ENCODE measurements at places on chromosomes 7 and 10.

DNA sequence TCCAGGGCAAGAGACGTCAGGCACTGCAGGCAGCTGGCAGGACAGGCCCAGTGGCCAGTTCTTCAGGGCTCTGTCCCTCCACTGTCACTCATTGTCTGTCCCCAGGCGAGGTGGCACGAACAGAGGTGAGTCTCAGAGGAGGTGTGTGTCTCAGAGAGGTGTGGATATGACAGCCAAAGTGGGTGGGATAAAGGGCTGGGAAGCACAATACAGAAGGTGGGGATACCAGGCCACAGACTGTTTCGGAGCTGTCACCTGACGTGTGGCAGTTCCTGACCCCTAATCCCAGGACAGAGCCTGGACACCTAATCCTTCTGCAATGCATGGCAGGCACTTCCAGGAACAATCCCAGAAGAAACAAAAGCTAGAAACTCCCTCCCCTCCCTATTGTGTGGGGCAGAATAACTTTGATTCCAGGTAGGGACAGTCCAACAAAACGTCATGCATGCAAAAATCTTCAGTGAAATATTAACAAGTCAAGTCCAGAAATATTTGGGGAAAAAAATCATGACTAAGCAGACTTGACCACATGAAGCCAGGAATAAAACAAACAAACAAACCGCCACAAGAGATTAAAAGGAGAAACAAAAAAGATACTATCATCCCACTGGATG is 11.6 kb downstream of the KLRG2 start:
- no peak for DNase-seq

DNA sequence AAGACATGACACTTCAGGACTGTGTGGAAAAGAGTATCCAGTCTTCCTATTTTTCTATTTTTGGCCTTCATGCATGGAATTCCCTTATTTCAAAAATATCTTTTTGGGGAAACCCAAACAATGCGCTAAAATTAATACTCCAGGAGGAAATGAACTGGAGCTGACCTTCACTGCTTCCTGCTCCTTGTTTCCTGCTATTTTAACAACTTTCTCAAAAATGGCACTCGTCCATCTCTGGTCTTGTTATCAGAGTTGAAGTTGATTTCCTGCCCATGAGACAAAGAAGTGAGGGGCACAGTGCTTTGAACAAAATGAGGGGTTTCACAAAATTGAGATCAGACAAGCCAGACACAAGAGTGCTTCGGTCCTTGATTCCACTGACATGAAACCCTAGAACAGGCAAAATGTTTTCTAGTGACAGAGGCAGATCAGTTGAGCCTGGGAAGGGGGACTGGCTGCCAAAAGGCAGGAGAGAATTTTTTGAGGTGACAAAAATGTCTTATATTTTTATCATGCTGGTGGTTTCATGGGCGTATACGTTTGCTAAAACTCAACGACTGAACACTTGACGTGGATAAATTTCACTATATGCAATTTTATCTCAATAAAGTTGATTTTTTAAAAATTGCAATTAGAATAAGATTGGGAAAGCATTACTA is 193.2 kb downstream of the CREB5 start:
- no peak for DNase-seq

GRCh38 chr10:287814-288213 is 152.6 kb downstream of the ZMYND11 start:
- DNase-seq: no peak

DNA sequence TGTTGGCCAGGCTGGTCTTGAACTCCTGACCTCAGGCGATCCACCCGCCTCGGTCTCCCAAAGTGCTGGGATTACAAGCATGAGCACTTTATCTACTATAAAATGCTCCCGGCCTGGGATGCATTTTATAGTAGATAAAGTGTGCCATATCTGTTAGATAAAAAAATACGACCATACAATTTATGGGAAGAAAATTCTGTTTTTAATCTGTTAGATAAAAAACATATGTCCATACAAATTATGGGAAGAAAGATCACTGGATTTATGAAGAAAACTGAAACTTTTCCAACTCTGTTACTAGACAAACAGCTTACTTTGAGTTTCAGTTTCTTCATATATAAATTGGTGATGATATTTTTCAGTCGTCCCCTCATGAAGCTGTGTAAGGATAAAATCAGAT is 4.5 kb downstream of the TSPAN13 start:
- no peak for DNase-seq

All from NCI-H2081 treated with DMSO at 0.1 percent for 48 hours (cell line).